Memory B cell (primary cell): ENCODE measurements at places on chromosomes 16 and 17.
A peak's percentile ranks its signal among the peaks of the same experiment; 100 is the strongest.

DNA sequence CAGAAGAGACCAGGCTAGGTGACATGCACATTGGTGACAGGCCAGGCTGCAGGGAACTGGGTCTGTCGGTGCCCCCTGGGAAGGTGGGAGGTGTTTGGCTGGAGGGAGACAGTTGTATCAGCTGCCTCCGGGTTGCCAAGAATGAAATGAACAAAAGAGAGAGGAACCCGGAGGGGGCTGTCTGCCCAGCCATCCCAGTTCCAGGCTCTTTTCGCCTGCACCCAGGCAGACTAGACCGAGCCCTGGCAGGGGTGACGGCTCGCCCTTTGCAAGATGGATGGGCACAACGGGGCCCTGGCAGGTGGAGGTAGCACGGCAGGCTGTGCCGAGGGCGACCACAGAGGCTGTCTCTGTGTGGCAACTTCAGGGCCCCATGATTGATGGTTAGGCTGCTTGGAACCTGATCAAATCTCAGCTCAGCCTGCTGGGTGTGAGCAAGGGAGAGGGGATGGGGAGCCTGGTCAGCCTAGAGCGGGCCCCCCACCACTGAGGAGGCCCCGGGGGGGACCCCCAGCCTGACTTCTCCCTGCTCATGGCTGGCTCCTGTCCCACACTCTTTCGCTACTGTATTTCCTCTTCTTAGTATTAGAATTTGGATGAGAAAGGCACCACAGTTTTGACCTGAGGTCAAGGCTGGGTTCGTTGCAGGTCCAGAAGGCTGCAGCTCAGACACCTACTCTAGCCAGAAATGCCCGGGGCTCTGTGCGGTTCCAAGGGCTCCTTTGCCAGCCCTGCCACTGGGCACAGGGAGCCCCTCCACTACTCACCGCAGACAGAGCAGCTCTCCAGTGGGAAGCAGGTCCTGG lies 118.9 kb upstream of the CHMP6 start:
- DNase-seq, result no peak

GRCh38 chr17:9456330-9456729 lies 119.3 kb downstream of the STX8 start:
- DNase-seq, result no peak

GRCh38 chr16:57367116-57367752 lies 5.1 kb upstream of the CX3CL1 start:
- no peak for DNase-seq

- DNase-seq, result peak; percentile 1
Measured at GRCh38 chr17:13337864-13338371, 263.8 kb downstream of the HS3ST3A1 start.

DNA sequence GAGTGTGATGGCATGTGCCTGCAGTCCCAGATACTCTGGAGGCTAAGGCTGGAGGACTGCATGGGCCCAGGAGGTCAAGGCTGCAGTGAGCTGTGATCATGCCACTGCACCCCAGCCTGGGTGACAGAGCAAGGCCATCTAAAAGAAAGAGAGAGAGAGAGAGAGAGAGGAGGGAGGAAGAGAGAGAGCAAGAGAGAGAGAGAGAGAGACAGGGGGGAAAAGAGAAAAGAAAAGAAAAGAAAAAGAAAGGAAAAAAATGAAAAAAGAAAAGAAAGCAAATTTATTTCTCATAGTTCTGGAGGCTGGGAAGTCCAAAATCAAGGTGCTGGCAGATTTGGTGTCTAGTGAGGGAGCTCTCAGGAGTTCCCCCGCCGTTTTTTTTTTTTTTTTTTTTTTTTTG lies 33.3 kb downstream of the RNF135 start:
- no peak for DNase-seq

GRCh38 chr16:68744744-68745280 lies 7.7 kb downstream of the CDH1 start:
- no peak for DNase-seq

- DNase-seq, result no peak
Measured at GRCh38 chr16:67926181-67926750, 5.4 kb downstream of the CTRL start.

GRCh38 chr17:82017612-82018151 lies 5.0 kb downstream of the CENPX start:
- no peak for DNase-seq

GRCh38 chr16:15604460-15605440 lies 38.2 kb downstream of the MARF1 start:
- no peak for DNase-seq

- no peak for DNase-seq
Measured at GRCh38 chr16:54173490-54173889, 113.1 kb downstream of the IRX3 start.

- no peak for DNase-seq
Measured at GRCh38 chr17:18257268-18257981, 1.1 kb downstream of the FLII start.

- no peak for DNase-seq
Measured at GRCh38 chr17:50779747-50780353, 12.5 kb upstream of the ANKRD40CL start.

GRCh38 chr16:26598061-26598460 lies 468.7 kb upstream of the C16orf82 start:
- DNase-seq, result no peak

DNA sequence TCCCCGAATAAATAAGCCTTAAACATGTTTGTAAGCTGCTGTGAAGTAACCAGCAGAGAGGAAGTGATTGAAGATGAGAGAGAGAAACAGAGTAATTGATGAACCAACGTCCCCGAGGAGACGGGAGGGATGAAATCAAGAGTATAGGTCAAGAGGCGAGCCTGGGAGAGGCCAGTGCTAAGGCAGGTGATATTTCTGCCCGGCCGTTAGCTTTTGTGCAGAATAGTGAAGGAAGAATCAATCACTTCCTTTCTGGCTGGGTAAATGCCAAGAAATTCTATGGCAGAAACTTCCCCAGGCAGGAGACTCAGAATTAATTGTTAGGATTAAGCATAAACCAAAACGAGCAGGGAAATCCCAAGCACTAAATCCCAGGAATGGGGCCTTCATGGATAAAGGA lies 273.8 kb downstream of the CDH13 start:
- no peak for DNase-seq

GRCh38 chr16:49724774-49725173 lies 131.1 kb downstream of the ZNF423 start:
- no peak for DNase-seq

DNA sequence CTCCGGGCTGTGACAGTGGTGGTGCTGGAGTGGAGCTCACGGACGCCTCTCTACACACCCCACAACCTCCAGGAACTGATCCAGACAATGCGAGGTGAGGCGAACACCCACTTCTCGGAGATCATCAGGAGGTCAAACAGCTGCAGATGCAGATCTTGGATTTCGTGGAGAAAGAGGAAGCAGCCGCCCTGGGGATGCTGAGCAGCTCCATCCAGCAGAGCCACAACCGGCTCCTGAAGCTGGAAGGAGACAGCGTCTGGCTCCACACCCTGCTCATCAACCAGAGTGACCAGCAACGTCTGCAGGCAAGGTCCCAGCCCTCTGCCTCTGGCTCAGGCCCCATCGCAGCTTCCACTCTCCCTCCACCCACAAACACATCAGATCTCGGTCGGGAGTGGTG lies 13.2 kb upstream of the SLC16A5 start:
- DNase-seq, result no peak

- DNase-seq, result no peak
Measured at GRCh38 chr16:69084289-69084688, 21.2 kb upstream of the HAS3 start.

DNA sequence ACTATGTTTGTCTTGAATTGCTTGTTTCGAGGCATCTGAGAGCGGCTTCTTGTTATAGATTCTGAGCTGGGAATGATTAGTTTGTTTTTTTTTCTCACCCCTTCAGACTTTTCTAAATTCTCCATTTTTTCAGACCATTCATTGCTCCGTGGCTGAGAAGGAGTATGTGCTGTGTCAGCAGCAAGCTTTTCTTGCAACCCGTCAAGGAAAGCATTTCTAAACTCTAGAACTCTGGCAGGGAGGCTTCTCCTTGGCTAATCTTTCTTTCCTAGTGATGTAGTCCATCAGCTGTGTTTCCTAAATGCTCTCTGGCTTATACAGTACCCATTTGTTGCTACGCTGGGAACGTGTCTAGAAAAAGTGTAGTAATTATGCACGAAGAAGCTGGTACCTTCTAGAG lies 133.5 kb downstream of the FTO start:
- no peak for DNase-seq

GRCh38 chr16:76125871-76126270 lies 151.3 kb upstream of the CNTNAP4 start:
- no peak for DNase-seq

DNA sequence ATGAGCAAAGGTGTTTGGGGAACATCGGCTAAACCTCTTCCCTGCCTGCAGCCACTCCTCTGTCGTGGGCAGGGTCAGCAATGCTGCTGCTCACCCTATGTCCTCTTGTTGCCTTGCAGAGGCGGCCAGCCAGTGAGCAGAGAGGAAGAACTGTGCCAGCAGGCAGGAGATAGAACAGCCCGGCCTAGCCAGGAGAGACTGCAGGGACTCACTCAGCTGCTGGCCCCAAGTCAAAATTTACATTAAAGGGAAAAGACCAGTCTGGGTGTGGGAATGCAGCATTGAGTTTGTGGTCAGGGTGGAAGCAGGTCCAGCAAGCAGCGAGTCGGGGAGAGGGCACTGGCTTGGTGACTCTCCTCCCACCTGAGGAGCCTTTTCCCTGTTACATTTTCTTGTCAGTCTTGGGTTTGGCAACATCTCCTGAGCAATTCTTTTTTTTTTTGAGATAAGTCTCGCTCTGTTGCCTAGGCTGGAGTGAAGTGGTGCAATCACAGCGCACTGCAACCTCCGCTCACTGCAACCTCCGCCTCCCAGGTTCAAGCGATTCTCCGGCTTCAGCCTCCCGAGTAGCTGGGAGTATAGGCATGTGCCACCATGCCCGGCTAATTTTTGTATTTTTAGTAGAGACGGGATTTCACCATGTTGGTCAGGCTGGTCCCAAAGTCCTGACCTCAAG lies 22.7 kb downstream of the LIG3 start:
- no peak for DNase-seq
